WTC11 (cell line): ENCODE measurements at places on chromosomes 1 and 21. TPM values are rescaled to one million over a fixed set of nuclear protein-coding genes. Genes with fewer than 3 reads are reported as not detected.
A peak's percentile ranks its signal among the peaks of the same experiment; 100 is the strongest.

TMEM52 gene
- 15.0 to 21.9 TPM (median 20.0 TPM) in 3 replicates for total RNA-seq

PEX10 gene
- total RNA-seq, result 28.6 to 31.7 TPM (median 29.3 TPM) in 3 replicates

DR1 gene
- total RNA-seq, result 57.1 to 62.8 TPM (median 59.7 TPM) in 3 replicates

DNA sequence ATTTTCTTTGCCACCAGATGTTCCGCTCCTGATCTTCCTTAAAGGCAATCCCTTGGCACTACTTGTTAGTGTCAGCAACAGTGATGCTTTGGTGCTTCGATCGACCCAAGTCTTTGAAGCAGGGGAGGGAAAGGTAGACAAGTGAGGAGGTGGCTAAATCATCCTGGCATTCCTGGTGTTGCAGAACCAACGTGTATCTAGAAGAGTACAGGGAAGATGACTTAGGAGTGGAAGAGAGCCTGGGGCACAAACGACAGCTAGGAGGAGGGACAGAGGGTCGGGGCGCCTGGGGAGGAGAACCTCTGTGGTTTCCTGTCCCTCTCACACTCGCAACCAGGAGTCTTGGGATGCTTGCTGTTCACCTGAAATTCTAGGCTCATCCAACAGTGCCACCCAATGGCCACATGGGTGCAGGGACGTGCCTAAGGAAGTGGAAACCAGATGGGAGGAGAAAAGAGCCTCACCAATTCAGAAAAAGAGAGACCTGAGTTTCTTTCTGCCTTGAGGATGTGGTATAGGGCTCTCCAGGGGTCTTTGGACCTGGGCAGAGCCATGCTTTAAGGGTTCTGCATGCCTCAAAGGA lies 9.5 kb upstream of the KCNA2 start:
- H3K27ac ChIP-seq, result no peak overlapping the region
- no peaks in the 10 kb centered on the region for H3K36me3 ChIP-seq
- peaks cover 24% of the 10 kb centered on the region for H3K27me3 ChIP-seq
- peak; percentile 80 for DNase-seq
- H3K4me3 ChIP-seq, result no peak overlapping the region
